DMS 273 treated with DMSO at 0.1 percent for 48 hours (cell line): ENCODE measurements at places on chromosomes 11 and 22.

DNA sequence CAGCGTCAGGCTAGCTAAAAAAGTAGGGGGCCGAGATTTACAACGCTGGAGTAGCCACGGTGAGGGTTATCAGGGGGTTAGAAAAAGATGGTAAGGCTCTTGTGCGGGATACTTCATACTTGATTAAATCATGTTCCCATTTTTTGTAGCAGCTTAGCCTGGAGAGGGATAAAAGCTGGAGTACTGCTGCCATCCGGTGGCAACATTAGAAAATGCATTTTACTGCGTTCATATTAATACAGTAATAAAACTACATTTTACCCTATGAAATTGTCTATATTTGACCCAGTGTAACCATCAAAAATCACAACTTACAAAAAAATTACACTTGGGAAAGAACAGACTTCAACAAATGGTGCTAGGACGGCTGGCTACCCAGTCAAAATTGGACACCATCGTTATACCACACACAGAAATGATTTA is 17.3 kb downstream of the RPUSD4 start:
- DNase-seq = peak; percentile 6

GRCh38 chr11:126154691-126155090 is 56.8 kb downstream of the RPUSD4 start:
- DNase-seq = no peak

- DNase-seq = no peak
Measured at GRCh38 chr11:98260983-98261382, 759.8 kb upstream of the CNTN5 start.

- no peak for DNase-seq
Measured at GRCh38 chr11:44241851-44242250, 68.1 kb downstream of the ALX4 start.

GRCh38 chr22:24503843-24504338 is 8.8 kb downstream of the UPB1 start:
- DNase-seq = no peak

DNA sequence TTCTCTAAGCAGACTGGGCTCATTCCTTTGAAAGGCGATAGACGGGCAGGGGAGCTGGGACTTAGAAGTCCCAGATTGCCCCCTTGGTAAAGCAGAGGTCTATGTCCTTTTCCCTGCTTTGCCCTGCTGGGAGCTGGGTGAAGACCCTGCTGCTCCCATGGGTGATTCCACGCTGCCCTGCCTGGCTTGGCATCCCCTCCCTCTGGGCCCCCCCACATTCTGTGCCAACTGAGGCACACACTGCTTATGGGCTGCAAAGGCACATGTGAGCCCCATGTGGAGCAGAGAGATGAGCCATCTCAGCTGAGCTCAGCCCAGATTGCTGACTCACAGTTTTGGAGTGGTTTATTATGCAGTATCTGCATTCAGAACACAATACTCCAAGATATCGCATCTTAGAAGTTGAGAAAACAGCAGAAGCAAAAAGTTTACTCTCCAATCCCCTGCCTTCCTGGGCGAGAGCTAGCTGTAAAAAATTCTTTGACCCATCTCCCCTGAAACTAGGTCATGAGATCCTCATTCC is 127.2 kb downstream of the ST3GAL4 start:
- no peak for DNase-seq

- DNase-seq = no peak
Measured at GRCh38 chr11:11607772-11608171, 14.0 kb downstream of the GALNT18 start.

DNA sequence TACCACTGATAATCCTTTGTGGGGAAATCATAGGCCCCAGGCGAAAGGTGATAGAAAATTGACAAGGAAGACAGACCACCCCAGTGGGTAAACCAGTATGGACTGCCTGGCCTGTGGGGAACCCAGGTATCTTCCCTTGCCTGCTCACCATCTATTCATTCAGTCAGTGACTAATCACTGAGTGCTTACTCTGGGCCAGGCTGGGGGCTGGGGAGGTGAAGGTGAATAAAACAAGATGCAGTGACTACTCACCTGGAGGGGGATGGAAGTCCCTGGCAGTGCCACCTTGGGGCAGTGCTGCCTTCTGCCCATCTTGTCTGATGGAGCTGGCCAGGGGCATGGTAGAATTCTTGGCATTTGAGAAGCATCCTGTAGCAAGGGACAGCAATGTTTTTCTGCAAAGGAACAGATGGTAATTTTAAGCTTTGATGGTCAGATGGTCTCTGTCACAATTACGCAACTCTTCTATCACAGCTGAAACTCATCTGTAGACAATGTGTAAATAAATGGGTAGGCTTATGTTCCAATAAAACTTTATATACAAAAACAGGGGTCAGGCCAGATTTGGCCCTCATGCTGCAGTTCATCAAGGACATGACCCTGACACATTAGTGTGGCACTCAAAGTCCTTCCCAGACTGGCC is 4.6 kb downstream of the ISX start:
- DNase-seq = no peak

DNA sequence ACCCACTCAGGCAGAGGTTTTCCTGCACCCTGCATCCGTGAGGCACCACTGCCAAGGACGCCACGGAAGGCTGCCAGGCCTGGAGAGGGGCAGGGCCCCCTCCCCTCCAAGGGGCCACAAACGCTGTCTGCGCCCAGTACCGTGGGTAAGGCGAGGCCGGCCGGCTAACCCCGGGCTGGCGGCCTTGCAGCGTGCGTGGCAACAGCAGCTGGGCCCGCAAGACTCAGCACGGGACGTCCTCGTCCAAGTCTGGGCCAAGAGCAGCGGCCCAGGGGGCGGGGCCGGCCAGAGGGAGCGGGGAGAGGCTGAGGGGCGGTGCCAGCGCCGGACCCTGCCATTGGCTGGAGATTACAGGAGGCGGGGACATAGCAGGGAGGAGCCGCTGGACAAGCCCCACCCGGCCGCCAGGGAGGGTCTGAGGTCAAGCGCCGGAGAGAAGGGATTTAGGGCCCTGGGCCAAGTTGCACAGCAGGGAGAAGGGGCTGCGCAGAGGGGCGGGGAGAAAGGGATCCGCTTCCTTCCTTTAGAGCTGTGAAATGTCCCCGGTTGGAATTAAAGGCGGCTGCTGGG is 16.0 kb downstream of the SLC43A1 start:
- peak; percentile 84 for DNase-seq

DNA sequence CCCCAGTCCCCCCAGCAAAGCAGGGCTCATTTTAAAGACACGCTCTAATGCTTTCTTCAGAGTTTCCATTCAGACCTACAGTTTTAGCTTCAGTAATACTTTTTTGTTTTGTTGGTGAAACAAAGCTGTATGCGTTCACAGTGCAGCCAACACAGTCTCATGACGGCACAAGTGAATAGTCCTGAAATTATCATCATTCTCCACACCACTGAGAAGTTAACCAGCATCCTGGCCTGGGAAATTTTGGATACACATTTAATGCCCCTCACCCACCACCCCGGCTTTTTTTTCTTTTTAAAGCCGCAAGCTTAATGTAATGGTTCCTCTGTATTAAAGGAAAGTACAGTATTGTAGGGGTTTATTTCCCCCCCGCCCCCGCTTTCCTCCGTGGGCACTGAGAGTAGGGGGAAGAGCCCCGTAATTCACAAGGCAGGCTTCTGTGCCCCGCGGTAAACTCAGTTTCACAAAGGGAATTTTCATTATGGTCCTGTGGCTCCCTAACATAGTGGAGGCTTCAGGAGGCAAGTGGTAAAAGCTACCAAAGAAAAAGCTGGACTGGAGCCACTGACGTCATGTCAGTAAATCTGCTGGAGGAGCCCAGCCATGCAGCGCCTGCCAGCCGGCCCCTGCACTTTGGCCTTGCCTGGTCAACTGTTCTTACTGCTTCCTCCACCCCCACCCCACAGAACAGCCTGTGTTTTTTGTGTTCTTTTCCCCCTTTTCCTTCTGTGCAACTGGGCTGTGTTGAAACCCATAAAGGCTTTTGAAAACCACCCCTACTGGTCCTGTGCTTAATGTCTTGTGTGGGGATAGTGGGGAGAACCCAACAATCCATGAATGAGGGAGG is 18.2 kb downstream of the TEAD1 start:
- peak; percentile 35 for DNase-seq

DNA sequence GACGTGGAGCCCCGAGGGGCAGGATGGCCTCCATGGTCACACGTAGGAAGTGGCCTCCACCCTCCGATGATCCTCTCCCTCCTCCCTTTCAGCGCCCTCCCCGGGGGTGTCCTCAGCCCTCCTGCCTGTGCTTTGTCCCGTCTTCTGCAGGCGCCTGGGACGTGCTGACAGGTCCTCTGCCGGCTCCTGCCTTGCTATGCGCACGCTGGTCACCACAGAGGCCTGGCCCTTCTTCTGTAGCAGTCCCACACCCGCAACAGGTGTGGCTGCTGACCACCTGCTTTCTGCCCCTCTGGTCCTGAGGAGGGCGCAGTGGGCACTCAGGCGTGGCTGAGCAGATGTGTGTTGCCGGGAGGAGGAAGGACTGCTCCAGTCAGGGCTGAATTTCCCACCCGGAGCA is 27.7 kb upstream of the PPP6R3 start:
- no peak for DNase-seq

GRCh38 chr11:118851970-118852369 is 31.7 kb upstream of the CXCR5 start:
- DNase-seq = no peak

DNA sequence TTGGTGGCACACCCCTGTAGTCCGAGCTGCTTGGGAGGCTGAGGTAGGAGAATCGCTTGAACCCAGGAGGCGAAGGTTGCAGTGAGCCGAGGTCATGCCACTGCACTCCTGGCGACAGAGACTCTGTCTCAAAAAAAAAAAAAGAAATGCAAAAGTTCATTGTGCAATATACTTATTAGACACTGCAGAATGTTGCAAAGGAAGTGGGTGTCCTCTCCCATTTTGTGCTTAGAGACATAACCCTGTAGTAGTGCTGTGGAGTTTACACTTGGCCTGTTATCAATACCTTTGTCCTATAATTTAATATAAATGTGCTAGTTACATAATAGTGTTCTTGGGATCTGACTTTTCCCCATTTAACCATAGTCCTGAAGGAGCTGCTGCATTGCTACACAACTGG is 9.4 kb downstream of the BCL2L13 start:
- DNase-seq = no peak

DNA sequence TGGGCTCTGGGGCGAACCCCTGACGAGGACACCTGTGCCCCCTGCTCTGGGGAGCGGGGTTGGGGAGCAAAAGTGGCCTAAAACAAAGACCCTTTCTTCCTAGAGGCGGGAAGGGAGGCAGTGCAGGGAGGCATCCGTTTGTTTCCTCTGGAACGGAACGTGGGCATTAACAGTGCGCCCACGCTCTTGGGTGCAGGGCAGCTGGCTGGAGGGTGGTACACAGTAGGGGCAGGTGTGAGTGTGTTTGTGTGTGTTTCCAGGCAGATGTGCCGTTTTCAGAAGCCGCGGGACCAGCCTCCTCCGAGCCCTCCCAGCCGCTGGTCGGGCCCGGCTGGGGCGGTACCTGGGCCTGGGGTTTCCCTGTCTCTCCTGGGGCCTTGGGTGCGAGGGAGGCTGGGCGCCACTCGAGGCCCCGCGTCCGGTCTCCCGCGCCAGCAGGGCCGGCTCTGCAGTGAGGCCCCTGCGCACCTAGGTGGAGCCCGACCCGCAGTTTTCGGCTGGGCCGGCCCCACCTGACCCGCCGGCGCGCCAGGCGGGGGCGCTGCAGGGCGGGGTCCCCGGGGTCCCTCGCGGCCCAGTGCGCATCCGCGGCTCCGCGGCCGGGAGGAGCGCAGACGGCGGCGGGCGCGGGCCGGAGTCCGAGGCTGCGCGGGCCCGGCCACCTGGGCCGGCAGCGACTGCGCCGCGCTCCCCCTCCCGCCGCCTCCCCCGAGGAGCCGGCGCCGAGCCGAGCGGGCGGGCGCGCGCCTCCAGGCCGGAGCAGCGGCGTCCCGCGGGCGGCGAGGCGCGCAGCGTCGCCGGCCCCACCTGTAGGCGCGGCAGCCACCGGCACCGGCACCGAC is 1252.7 kb downstream of the BRD1 start:
- DNase-seq = no peak

DNA sequence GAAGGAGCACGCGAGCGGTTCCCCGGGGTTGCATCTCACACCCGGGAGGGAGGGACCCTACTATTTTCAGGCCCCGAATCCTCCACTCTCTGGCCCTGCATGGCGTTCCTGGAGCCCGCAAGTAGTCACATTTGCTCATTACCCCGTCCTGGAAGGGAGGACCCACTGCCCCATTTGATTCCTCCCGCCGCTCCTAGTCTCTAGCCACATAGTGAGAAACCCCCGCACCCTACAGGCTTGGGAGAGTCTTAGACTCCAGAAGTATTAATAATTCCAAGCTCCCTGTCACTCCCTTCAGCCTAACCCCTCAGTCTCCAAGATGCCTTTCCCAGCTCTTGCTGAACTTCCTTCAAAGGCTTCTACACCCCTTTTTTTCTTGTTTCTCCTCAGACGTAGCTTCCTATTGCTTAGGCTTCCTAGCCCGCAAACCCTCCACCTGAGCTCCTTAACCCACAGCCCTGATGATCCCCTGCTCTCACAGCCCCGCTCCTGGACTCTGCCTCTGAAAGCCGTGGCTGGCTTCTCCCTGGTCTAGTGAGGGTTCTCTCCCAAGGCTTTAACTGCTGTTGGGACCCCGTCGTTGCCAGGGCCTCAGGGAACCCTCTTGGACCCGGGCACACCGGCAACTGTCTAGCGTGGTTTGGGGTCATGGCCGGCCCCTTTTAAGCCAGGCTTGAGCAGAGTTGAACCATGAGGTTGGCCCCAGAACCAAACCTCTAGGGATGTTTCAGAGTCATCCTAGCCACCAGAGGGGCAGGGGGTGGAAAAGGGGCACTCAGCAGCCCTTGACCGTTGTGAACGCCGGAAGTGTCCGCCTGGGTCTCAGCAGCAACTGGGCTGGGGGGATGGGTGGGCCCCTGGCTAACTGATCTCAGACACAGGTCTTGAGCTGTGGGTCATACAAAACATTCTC is 862 bp downstream of the GGA1 start:
- no peak for DNase-seq

- no peak for DNase-seq
Measured at GRCh38 chr11:17314904-17315426, 36.6 kb upstream of the NCR3LG1 start.

DNA sequence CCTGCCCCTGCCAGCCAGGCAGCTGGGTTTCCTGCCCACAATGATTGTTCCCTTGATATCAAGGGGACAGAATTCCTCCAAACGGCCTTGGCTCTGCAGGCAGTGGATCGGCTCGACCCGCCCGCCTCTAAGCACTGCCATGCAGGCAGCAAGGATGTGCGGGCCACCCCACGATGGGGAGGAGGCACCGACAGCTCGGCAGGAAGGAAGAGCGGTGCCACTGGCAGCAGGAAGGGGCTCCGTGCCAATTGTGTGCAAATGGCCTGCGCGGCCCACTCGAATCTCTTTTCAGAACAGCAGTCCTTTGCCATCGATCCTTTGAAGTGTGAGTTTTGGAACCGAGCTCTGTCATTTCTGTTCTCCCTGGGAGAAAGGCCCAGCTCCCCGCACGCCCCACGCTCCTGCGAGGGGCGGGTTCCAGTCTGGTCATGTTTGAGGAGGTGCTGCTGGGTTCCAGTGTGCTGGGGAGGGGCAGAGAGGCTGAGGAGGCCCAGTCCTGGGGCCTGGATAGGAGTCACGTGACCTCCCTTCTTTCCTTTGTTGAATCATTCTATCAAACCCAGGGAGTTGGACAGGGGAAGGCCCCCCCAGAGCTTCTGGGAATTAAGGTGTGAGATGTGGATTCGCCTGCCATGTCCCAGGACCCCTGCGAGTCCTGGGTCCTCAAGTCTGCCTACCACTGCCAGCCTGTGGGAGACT is 406.0 kb downstream of the CTTN start:
- no peak for DNase-seq
